Fibroblast of upper back skin (primary cell): ENCODE measurements at places on chromosomes 3 and 15.

DNA sequence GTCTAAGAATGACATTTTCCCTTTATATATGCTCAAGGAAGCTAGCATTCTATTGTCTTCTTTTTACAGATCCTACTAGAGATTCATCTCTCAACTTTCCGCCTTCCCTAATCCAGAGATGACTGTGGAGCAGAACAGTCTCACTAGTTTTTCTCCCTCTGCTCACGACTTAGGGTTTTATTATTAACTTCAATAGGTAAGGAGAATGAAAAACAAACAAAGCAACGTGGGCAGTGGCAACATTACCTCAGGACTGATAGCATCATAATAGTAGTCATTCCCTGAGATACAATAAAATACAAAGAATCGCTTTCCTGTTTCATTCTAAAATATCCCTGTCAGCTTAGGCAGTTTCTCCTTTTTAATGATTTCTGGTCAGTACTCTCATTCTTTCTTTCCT, 154.3 kb upstream of the PLAAT1 start:
- no peak for DNase-seq

GRCh38 chr15:31930967-31931366, 99.3 kb upstream of the CHRNA7 start:
- DNase-seq = peak; percentile 25

- DNase-seq = no peak
These were observed 15.0 kb upstream of the ZPLD1 start for GRCh38 chr3:102419786-102420185.

DNA sequence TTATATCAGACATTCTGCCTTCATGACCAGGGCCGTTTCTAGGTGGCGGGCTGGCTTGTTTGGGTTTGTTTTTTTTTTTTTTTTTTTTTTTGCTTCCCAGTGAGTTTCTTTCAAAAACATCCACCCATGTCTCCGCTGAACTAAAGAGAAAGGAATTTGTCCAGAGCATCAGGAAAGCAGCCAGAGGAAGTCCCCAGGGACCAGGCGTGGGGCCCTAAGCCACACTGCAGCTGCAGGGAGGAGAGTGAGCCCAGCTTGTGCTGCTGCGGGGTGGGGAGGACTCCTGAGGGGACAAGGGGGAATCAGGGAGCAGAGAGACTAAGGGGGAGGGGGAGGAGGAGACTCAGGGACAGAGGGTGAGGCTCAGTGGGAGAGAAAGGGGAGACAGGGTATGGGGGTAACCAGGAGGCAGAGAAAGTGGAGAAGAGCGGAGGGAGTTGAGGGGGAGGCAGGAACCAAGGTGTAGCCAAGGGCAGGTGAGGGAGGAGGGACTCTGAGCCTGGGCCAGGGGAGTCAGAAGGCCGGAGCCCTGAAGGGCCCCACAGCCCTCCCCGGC, 49.5 kb downstream of the CYP11A1 start:
- DNase-seq = peak; percentile 98

DNA sequence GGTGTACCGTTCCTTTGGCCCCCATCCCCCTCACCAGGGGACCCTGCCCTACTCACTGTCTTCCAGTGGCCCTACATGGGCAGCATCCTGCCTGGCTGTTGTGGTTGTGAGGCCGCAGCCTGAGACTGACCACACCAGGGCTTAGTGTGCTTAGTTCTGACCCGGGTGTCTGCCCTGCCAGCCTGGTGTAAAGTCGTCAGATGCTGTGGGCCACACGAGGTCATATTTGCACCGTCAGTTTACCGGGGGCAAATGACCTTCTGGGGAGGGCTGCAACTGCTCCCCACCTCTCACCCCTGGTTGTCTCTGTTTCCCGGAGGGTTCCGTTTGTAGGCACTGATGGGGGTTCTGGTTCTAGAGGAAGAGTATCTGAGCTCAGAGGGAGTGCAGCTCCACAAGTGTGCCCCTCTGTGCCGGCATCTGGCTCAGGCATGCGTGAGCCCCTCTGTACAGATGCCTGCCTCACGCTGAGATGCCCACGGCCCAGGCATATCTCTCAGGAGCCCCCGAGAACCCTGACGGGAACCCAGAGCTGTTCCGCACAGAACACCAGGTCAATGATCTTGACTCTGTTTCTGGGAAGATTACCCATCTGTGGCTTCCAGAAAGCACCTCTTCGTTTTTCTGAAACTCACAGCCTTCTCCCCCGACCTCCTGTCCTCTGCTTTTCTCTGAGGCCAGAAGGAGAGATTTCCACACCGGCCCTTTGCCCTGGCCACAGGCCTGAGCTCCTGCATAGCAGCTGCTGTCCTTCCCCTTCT, 19.2 kb downstream of the KLF13 start:
- DNase-seq = no peak

GRCh38 chr3:183159333-183159732, 3.2 kb downstream of the LAMP3 start:
- DNase-seq = no peak

GRCh38 chr3:151644986-151645385, 88.7 kb upstream of the AADACL2 start:
- DNase-seq = no peak

- no peak for DNase-seq
These were observed 2.9 kb downstream of the FBXL22 start for GRCh38 chr15:63600001-63600615.
